ENCODE measurements at places on chromosomes 5 and 9. TPM values are rescaled to one million over a fixed set of nuclear protein-coding genes. Genes with fewer than 3 reads are reported as not detected.

The GABBR2 gene
- 2.3 TPM for total RNA-seq

The TLE1 gene
- 41.6 TPM for total RNA-seq

The TLE4 gene
- total RNA-seq: 26.1 TPM

The RANBP3L gene
- total RNA-seq: not detected

The ASPN gene
- total RNA-seq: not detected

The PROB1 gene
- total RNA-seq: 2.5 TPM

The UBLCP1 gene
- 20.9 TPM for total RNA-seq

The GMCL2 gene
- not detected for total RNA-seq

The TUSC1 gene
- 11.8 TPM for total RNA-seq

The ARID3C gene
- not detected for total RNA-seq

The NR5A1 gene
- total RNA-seq: not detected

The RNF224 gene
- total RNA-seq: not detected

The LCN9 gene
- total RNA-seq: not detected

The ANKRD31 gene
- total RNA-seq: not detected

The ADRB2 gene
- 13.3 TPM for total RNA-seq

The RLN1 gene
- total RNA-seq: not detected

The TMEM232 gene
- not detected for total RNA-seq

The PCSK5 gene
- 4.9 TPM for total RNA-seq

The STPG3 gene
- not detected for total RNA-seq

The PTGS1 gene
- 1.5 TPM for total RNA-seq

The HAVCR1 gene
- not detected for total RNA-seq

The KIF4B gene
- under 0.01 TPM for total RNA-seq

The CEL gene
- 0.07 TPM for total RNA-seq

The NEUROG1 gene
- total RNA-seq: not detected

The NMUR2 gene
- total RNA-seq: not detected

The PTPDC1 gene
- 5.1 TPM for total RNA-seq

The C9orf153 gene
- total RNA-seq: not detected

Data from mammary microvascular endothelial cell (primary cell).